Central memory CD4-positive, alpha-beta T cell (primary cell): ENCODE measurements at places on chromosomes 3 and 15.

DNA sequence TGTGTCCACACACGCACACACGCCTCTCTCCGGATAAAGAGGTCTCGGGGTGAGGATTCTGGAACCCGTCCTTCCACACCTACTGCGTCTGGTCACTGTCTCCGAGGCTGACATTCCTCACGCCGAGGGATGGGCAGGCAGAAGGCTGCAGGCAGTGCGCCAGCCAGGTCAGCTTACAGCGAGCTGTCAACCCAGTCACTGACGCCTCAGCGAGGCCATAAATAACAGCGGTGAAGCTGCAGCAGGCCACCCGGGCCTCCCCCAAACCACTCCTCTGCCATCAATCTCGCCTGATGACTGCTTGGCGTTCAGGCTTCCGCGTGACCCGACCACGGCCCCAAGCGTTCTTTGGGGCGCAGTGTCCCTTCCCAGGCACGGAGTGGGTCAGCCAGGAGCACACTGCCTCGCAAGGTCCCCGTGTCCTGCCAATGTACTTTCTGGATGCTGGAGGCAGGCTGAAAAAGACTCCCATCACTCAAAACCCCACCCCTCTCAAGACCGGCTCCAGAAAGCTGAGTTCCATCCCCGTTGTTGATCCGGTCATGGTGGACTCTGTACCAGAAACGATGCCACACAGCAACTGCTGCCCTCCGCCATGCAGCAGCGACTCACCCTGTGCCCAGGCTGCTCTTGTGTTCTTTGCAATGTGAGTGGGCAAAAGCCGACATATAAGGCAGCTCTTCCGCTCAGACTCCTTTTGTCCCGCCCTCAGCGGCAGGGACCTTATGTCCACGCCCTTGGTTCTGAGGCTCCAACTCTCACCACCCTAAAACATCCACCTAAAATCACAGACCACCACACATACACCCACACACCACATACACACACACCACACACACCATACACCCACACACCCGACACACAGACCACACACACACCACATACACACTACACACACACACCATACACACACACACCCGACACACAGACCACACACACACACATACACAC, 27.1 kb downstream of the CPN2 start:
- peak; percentile 26 for DNase-seq

- no peak for DNase-seq
These were observed 42.9 kb downstream of the GALK2 start for GRCh38 chr15:49212897-49213296.

DNA sequence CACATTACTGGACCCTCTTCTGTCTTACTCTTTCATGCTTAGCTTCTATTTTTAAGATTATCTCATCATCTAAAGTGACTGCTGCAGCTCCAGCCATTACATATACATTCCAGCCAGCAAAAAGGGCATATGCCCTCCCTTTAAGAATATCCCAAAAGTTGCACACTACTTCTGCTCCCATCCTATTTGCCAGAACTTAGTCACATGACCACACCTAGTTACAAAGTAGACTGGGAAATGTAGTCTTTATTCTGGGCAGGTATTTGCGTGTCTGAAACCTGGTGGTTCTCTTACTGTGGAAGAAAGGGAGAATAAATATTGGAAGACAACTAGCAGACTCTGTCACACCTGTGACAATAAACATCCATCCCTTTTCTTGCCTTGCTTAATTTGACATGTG, 341.6 kb upstream of the NR2E3 start:
- DNase-seq = no peak

DNA sequence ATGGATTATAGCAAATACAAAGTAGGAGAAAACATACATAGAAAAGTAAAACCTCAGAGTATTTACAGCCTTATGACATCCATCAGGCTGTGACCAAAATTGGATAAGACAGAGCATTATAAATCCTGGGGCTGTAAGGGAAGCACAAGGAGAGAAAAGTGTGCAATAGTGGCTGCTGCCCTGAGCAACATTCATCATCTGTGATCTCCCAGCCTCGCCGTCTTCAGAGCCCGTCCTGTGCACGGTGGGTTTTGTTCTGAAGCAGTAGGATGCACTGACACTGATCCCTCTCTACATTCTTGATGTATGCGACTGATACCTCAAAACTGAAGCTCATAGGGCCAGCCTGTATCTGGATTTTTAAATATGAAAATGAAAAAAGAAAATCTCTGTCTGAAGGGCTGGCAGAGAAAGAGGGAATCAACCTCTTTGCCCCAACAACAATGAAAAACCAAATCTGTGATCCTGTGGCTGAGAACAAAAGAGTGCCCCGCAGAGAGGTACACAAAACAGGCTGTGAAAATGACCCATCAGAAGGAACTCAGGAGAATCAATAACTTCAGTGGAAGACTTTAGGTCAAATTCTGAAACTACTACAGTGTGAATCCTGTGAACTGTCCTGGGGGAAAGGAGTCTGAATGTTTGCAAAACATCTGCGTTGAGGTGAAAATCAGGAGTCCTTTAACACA, 8.2 kb upstream of the RTP4 start:
- DNase-seq = no peak

DNA sequence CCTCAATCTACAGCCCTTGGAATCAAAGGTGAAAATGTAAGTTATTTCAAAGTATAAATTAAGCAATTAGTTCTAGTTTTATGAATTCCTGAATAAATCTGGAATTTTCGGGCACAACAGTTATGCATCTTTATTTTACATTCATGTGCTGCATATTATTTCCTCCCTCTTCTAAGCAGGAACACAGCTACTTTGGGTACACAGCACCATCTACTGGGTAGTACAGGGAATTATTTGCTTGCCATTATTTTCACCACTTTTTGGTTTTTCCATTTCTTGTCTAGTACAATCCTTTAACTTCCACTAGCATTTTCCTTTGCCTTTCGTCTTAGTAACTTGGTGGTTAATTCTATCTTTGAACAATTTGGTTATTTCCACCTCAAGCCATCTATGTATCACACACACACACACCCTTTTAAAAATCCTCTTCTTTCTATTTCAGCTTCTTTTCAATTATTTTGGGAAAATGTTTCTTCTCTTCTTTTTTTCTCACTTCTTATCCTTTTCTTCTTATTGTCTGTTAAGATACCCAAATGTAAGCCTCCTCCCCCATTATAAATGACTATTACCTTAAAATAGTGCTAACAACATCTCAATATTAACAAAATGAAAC, 451.0 kb downstream of the MFSD1 start:
- DNase-seq = no peak

DNA sequence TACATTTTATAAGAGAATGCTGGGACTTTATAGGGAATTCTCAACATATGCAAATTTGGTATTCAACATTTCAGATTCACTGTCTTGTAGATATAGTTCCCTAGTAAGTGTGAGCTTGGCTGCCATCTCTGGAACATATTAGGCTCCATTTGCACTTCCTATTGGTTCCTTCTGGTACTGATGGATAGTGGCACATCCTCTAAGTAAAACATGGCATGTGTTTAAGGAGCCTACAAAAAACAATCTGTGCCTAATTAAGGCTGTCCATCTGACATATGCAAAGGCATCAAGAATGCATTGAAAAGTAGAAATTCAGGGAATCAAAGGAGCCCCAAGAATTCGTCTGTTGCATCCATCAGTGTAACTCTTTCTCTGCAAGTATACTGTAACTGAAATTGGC, 344.1 kb downstream of the UNC13C start:
- DNase-seq = no peak

- no peak for DNase-seq
These were observed 50.6 kb upstream of the MLF1 start for GRCh38 chr3:158520433-158520832.

GRCh38 chr15:29835301-29835700, 13.0 kb upstream of the TJP1 start:
- no peak for DNase-seq

DNA sequence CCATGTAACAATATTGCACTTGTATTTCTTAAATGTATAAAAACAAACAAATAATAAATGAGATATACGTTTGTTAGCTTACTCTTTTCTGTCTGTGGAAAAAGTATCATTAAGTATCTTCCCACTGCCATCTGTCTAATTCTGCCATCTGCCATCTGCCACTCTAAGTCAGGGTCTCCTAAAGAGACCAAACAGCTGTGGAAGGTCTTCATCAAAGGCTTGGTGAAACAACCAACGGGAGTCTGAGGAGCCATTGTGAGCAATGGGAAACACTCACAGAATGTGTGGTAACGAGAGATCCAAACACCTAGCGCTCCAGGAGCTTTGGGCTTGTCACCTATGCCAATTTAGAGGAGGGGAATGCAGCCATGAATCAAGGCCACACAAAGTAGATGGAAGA, 28.7 kb upstream of the PFN2 start:
- no peak for DNase-seq

DNA sequence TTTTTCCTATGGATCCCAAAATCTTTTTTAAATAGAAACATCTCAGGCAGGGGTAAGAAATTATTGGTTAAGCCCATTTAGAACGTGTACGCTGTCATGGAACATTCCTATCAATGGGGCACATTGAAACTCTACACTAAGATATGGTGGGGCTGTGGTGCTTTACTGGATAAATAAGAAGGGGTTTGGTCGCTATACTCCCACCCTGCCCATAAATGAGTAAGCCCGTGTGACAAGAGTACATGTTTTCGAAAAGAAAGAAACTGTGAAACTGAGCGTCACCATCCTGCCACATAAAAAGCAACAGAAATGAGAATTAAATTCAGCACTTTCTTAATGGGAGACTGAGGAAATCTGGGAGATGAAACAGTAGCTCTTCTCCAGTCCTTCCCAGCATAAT, 929.7 kb upstream of the CFAP20DC start:
- DNase-seq = no peak

DNA sequence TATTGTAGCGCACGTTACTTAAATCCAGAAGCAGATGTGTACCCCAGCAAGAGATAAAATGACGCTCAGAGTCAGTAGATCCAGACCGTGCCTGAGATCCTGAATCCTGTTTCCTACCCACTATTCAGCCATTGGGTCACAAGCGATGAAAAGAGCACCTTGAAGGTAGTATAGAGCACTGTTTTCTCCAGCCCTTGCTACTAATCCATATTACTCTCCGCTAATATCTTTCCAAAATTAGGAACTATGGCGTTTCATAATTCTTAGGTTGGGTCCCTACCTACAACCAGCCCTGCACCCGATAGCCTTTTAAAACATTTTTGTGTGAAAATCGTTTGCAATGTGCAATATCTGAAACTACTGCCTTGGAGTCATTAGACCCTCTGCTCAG, 596 bp downstream of the BTD start:
- no peak for DNase-seq

GRCh38 chr3:173440514-173440913, 43.0 kb downstream of the NLGN1 start:
- DNase-seq = no peak

DNA sequence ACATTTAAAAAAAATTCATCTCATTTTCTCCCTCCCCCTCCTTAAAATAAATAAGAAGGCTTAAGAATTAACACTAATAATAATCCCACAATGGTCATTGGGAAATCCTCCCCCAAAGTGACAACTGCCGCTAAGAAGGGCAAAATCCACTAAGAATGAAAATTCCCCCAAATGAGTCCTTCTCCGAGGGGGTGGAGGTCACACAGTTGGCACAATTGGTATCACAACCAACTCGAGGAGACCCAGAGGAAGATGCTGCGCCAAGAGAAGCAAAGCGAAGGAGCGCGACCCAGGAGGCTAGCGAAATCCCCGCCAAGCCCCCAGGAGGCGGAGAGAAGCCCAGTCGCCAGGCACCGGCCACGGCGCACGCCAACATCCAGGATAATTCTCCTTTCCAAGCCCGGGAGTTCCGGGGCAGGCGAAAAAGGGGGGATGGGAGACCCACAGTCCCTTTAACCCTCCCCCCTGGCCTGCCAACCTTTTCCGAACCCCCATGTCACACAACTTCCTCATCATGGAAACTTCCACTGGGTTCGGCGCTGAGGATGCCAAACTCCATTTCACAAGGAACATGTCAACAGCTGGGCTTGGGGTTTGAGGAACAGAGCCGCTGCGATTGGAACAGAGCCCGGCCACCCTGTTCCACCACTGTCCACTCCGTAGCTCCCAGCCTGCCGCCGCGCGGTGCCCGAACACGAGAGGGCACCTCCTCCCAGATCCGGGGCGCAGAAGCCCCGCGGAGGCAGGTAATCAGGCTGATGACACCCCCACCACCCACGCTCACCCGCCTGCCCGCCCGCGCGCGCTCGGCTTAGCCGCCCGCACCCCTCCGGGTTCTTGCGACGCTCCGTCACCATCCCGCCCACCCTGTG, 668 bp downstream of the THRB start:
- no peak for DNase-seq

DNA sequence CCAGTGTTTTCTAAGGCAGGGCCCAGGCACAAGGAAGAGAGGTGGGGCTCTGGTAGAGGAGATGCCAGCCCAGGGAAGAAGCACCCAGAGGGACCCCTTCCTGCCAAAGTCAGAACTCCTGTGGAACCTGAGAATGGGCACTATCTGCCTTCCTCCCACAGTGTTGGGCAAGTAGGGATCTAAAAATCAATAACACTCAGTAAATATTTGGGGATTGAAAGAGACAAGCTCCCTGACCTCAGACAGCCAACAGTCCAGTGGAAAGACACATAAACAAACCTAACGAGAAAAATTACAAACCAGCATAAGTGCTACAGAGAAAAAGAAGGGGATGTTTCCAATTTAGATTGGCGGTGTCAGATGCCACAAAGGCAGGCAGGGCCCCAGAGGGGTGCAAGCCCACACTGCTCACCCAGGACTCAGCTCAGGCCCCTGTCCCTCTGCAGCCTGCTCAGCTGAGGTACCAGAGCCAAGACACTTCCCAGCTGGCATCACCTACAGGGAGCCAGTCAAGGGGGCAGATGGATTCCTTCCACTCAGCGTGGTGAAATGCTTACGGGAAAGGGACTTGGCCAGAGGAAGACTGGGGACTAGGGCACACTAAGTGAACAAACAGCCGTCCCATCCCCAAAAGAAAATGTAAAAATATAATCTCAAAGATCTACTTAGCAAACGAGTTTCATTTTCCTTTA, 15.9 kb downstream of the ADCY5 start:
- DNase-seq = no peak

GRCh38 chr15:77097921-77098320, 27.0 kb upstream of the TSPAN3 start:
- DNase-seq = no peak

- no peak for DNase-seq
These were observed 222.1 kb upstream of the POU1F1 start for GRCh38 chr3:87498358-87499080.

GRCh38 chr15:27482287-27482686, 511.3 kb downstream of the GABRG3 start:
- no peak for DNase-seq

GRCh38 chr15:73287019-73287418, 81.7 kb downstream of the HCN4 start:
- no peak for DNase-seq

- DNase-seq = no peak
These were observed 61.9 kb upstream of the CD96 start for GRCh38 chr3:111480091-111480490.

GRCh38 chr3:176906046-176906905, 291.0 kb downstream of the TBL1XR1 start:
- DNase-seq = no peak

- DNase-seq = no peak
These were observed 38.9 kb upstream of the ATP10A start for GRCh38 chr15:25901811-25902605.
